T-helper 17 cell (primary cell): ENCODE measurements at places on chromosomes 3 and 15. TPM values are rescaled to one million over a fixed set of nuclear protein-coding genes. Genes with fewer than 3 reads are reported as not detected.

CGGBP1 gene
- 73.8 TPM for total RNA-seq

CCDC39 gene
- total RNA-seq: not detected

USP19 gene
- total RNA-seq: 51.4 TPM

PLD1 gene
- total RNA-seq: 9.4 TPM

IFT122 gene
- total RNA-seq: 20.1 TPM
